ENCODE measurements at places on chromosomes 1 and 21.

GRCh38 chr1:79777481-79778219 lies 771.1 kb upstream of the ADGRL4 start:
- DNase-seq, result no peak

- DNase-seq, result no peak
Measured at GRCh38 chr1:21552715-21553114, 43.5 kb downstream of the ALPL start.

DNA sequence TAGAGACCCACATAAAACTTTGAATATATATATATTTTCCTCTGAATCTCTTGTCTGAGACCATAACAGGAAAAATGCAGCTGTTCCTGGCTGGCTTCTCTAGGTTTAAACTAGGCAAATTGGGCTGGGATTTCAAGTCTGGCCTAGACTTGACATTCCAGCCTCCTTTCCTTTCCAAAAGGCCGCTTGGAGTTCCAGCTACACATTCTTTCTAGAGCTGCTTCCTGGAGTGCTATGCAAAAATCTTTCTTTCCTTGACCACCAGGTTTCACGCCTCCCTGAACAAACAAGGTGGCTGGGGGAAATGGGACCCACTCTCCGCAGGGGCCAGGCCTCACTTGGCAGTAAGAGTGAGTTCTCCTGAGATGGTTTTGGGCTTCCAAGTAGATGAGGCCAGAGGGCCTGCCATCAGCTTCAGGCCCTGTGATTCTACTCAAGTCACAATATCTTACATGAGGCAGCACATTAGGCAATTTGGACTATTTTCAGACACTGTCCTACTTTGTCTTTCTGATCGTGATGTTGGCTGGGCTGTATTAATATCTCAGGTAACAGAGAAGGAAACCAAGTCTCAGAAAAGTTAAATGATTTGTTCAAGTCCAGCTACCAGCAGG lies 102.4 kb downstream of the FAM78B start:
- DNase-seq, result no peak

- no peak for DNase-seq
Measured at GRCh38 chr1:62131093-62131725, 63.4 kb upstream of the L1TD1 start.

- DNase-seq, result no peak
Measured at GRCh38 chr21:36575306-36575705, 95.4 kb upstream of the CLDN14 start.

GRCh38 chr21:31279986-31280385 lies 64.1 kb downstream of the TIAM1 start:
- no peak for DNase-seq

- DNase-seq, result no peak
Measured at GRCh38 chr1:16246961-16247360, 10.0 kb upstream of the CPLANE2 start.

DNA sequence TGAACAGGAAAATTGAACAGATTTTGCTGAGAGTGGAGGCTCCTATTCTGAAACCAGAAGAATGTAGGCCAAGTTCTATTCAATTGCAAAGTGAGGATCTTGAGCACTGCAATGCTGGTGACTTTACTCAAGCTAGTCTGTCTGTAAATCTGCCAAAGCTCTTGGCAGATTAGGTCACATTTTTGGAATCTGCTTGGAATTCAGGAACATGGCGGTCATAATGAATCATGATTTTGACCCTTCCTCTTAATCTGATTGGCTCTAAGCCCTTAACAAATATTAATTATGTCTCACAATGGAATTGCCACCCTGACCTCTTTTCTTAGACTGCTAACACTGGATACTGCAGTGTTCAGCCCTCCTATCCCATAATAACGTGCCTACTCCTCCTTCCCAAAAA lies 7.2 kb upstream of the GNG12 start:
- DNase-seq, result no peak

GRCh38 chr1:217273866-217274265 lies 357.0 kb downstream of the GPATCH2 start:
- no peak for DNase-seq

- DNase-seq, result no peak
Measured at GRCh38 chr1:169392406-169392805, 24.4 kb downstream of the BLZF1 start.

DNA sequence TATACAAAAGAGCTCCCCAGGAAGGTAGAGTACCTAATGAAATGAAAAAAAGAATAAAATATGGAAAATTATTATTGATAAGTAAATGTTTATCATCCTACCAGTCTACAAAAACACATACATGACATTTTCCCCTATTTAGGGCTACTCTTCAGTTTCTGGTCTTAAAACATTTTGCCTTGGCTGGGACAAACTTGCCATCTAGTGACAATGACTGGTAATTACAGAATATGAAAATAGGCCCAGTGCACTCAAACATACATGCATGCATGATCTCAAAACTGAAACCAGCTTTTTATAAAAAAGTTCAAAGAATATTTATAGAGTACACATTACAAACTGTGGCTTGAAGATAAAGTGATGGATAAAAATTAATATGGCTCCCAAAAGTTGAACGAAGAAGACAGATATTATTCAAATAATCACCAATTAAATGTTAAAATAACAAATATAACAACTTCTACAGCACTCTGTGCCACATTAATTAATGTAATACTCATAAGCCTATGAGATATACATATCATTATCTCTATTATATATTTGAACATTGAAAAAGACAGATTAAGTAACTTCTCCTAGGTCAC lies 10.5 kb upstream of the RNPC3 start:
- no peak for DNase-seq

DNA sequence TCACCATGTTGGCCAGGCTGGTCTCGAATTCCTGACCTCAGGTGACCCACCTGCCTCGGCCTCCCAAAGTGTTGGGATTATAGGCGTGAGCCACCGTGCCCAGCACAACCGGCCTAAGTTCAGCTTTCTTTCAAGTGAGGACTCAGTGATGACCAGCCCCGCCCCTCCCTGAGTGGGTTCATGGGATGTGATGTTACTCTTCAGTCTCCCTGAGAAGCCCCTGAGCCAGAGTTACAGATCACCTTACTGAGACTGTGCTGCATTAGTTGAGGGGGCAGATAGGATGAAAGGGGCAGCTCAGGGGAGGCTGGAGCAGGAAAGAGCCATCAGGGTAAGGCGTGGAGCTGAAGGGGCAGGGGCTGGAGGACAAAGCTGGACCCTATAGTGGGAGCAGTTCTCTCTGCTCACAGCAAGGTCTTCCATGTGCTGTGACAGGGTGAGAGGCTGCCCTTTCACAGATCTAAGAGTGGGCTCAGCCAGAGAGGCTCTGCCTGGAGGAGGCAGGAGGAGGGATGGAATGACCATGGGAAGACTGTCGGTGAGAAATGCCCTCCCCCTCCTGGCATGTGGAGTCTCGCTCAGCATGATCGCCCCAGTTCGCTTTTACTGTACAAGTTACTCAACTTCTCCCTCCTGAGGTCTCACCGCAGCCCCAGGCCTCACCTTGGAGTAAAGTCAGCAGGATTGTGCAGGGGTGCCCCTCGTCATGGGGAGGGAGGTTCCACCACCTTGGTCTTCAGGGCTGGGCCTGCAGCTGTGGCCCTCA lies 13.4 kb downstream of the SH2D2A start:
- no peak for DNase-seq

GRCh38 chr1:171251042-171251951 lies 3.0 kb downstream of the FMO1 start:
- no peak for DNase-seq

DNA sequence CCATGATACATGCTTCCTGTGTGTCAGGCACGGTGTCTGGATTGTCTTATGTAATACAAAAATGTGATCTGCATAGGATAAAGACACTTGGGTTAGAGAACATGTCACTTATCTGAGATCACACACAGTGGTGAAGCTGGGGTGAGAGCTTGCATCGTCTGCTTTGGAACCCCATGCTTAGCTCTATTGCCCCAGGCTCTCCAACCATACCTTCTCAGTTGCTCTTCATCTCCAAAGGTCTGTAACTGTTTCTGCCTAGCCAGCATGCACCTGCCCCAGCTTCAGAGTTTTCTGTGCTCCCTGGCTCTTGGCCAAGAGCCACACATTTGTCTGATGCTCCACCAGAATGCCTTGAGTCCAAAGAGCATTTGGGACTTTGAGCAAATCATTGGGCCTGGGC lies 93.9 kb upstream of the COG2 start:
- DNase-seq, result no peak

DNA sequence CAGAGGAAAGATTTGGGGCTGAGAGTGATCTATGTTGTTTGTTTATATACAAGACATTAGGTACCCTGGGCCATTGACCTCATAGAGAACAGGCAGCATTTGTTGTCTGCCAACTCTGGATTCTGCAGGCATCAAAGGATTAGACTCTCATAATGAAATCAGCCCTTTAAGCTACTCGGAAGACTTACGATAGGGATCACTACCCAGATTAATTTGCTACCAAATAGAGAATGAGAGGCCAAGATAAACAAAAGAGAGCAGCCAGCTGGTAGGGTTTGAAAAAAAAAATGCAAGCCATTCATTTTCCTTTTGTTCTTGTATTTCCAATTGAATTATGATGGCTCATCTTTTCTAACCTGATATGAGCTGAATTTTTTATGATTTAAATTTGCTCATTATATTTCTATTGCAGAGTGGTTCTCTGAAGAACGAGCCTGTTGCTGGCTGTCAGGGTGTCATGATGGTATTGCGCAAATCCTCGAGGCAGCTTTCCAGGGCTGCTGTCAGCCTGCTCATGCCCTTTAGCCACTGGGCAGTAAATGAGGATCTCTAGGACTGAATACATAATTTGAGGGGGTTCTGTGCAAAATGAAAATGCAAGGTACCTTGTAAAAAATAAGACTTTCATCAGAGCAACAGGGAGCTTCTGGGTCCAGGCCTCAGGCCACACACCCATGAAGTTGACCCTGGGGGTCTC lies 116.4 kb upstream of the KCNJ15 start:
- DNase-seq, result no peak

DNA sequence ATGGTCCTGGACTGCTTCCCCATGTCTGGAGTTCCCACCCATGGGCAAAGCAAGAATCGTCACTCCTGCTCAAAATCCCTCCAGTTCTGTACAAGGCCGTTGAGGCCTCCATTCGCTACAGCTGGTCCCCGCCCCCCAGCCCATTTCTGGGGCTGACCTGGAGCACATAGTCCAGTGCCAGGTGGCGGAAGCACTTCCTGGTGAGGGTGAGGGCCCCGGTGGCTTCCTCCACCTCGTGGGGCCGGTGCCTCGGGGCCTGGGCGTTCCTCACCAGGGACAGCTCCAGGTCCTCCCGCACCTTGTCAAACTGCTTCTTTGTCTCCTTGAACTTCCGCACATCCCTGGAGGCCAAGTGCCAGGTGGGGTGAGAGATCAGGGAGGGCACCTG lies 7.4 kb downstream of the ACAP3 start:
- DNase-seq, result no peak

GRCh38 chr1:203156280-203156679 lies 19.3 kb downstream of the MYBPH start:
- DNase-seq, result no peak

DNA sequence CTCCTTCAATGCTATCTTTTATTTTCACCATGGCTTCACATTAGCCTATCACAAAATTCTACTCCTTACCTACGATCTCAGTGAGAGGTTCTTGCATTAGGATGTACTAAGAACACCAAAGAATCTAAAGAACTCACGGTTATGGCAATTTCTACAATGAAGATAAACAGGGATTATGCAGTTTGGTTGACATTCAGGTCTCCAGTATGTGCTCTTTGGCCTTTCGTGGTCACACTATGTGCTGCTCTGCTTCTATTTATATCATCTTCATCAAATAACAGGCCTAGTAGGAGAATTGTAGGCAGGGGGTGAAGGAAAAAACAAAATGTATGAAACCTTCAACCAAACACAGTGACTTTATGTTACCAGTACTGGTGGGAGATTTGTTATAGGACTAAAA lies 194.0 kb upstream of the SAMSN1 start:
- DNase-seq, result no peak

DNA sequence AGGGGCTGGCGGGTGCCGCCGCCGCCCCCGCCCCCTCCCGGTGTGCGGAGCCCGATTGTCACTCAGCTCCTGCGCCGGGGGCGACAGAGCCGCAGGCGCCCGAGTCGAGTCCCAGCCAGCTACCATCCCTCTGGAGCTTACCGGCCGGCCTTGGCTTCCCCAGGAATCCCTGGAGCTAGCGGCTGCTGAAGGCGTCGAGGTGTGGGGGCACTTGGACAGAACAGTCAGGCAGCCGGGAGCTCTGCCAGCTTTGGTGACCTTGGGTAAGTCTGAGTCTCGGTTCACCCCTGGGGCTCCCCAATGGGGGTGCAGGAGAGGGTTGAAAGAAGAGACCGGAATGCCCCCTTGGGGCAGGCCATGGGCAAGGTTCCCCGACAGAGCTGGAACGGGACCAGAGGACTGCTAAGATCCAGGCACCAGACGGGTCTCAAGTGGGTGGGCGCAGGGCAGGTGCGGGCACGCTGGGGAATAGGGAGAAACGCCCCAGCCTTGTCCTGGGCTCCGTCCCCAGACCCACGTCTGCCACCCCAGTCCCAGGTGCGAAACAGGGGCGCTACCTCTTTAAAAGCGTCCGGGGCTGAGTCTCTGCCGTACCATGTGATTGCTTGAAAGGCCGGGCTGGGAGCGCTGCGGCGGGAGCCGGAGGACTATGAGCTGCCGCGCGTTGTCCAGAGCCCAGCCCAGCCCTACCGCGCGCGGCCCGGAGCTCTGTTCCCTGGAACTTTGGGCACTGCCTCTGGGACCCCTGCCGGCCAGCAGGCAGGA lies at the start of gene ADORA1:
Gene ADORA1 (plus strand): TSS at position 61 of the 765 bp plus-strand sequence. CDS start 1,116 bp downstream, outside the sequence.
- DNase-seq, result no peak

DNA sequence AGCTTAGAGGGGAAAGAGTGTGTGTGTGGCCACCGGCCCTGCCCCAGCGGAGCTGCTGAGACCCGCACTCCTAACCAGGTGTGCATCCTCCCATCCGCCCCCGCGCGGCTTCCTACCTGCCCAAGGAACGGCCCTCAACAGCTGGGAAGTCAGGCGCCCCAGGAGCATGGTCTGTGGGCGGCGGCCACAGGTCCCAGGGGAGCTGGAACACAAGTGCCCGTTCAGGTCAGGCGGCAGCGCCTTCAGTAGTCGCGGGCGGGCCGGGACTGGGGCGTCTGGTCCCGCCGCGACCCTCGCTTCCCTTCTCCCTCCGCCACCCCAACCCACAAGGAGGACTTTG lies 448 bp downstream of the AURKAIP1 start:
- DNase-seq, result no peak

All from GOT3 (cell line).